ENCODE measurements at places on chromosomes 13 and 19.

DNA sequence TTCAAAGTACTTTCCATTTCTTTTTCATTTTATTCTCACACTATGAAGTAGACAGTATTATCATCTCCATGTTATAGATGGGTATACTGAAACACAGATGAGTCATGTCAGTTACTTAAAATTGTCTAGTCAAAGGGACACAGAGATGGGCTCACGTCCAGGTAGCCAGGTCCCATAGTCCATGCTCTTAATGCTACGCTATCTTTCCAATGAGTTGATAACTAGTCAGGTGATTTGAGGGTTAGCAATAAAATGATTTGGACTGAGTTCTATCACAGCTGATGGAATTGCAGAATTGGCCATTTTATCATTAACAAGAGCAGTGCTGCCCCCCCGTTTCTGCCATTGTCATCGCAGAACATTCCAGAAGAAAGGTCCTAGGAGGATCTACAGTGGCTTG, 318.9 kb downstream of the DLEU7 start:
- no peak for DNase-seq

DNA sequence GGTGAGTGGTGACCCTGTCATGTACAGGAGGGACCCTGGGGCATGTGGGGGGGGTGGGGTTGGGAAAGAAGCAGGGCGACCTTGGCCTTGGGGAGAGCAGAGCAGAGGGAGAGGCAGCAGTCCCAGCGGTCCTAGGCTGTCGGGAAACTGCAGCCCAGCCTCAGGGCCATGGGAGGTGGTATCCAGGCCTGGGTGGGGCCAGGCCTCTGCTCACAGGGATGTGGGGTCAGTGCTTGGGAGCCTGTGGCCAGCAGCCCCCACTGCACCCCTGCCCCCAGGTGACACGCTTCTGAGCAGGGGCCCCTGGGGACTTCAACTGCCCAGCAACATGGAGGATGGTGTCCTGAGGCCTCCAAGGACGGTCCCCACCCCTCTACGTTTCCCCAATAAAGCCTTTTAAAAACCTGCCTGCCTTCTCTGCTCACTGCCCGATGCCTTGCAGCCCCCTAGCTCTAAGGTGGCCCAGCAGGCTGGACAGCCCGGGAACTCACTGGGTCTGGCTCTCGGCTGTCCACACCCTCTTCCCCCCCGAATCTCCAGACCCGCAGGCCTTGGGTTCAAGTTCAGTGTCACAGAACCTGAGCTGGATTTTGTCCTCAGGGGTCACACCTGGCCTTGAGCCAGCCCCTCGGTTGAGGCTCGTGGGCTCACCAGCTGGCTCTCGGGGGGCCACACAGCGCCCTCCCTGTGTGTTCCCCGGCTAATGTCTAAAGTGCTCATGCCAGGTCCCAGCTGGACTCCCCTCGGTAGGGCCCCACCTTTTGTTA, 6.9 kb downstream of the PNKP start:
- no peak for DNase-seq

GRCh38 chr13:34320084-34320483, 502.1 kb downstream of the RFC3 start:
- no peak for DNase-seq

DNA sequence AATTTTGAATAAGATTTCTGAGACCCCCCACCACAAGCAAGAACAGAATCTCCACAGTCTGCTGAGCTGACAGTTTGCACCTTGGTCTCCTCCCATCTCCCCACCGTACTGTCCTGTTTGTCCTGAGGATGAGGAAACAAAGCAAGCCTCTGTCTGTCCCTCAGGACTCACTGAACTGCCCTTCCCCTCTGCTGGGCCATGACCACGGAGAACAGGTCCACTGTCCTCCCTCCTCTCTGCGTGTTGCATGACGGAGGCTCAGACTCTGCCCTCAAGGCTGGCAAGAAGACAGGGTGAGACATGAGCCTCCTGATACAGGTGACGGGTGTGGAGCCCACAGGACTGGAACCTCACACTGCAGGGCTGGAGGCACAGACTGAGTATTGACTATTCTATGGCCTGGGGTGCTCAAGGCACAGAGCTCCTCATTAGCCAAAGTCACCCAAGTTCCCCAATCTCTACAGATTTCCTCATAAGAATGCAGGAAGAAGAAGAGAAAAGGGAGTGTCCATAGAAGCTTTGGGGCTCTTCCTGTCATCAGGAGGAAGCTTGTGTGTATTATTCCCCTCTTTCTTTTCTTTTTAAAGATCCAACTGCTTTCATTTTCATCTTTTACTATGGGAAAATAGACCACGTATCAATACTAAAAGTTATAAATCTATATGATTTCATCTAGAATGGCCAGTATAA, 22.4 kb upstream of the RGCC start:
- DNase-seq: no peak

GRCh38 chr19:14782626-14783409, 4.5 kb upstream of the ADGRE2 start:
- no peak for DNase-seq
